Stimulated activated naive CD8-positive, alpha-beta T cell treated with anti-CD3 and anti-CD28 coated beads, Interleukin-15, amount 100 ng/mL, for 72 hours (primary cell): ENCODE measurements at places on chromosomes 3 and 15.
A peak's percentile ranks its signal among the peaks of the same experiment; 100 is the strongest.

- no peak for DNase-seq
These were observed 183.5 kb downstream of the TJP1 start for GRCh38 chr15:29638781-29639180.

- no peak for DNase-seq
These were observed 9.7 kb upstream of the SHF start for GRCh38 chr15:45197512-45197911.

- peak; percentile 27 for DNase-seq
These were observed at the start of gene PROK2 for GRCh38 chr3:71784914-71785531. PROK2 (minus strand) TSS chr3:71785148; CDS start chr3:71785052, 96 bp downstream.

DNA sequence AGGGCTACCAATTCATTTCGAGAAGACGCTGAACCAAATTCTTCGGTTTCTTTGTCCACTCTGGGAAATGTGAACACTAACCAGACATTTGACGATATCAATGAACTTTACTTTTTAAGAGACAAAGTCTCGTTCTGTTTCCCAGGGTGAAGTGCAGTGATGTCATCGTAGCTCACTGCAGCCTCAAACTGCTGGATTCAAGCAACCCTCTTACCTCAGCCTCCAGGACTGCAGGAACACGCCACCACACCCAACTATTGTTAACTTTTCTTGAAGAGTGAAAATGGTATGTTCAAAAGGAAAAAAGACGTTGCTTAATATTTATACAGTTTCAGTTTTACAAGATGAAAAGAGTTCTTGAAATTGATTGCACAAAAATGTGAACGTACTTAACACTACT lies 30.6 kb downstream of the MB21D2 start:
- DNase-seq: no peak

DNA sequence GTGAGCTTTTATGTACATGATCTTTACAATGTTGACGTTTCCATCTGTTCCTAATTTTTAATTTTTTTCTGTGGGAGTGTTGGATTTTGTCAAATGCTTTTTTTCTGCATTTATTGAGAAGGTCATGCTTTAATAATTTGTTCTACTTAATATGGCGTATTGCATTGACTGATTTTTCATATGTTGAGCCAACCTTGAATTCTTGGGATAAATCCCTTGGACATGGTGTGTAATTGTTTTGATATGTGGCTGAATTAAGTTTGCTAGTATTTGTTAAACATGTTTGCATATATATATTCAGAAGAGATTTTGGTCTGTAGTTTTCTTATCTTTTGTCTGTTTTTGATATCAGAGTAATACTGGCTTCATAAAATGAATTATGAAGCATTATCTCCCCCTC lies 256.7 kb downstream of the EDEM1 start:
- no peak for DNase-seq
